ENCODE measurements at places on chromosomes 12 and 14.

DNA sequence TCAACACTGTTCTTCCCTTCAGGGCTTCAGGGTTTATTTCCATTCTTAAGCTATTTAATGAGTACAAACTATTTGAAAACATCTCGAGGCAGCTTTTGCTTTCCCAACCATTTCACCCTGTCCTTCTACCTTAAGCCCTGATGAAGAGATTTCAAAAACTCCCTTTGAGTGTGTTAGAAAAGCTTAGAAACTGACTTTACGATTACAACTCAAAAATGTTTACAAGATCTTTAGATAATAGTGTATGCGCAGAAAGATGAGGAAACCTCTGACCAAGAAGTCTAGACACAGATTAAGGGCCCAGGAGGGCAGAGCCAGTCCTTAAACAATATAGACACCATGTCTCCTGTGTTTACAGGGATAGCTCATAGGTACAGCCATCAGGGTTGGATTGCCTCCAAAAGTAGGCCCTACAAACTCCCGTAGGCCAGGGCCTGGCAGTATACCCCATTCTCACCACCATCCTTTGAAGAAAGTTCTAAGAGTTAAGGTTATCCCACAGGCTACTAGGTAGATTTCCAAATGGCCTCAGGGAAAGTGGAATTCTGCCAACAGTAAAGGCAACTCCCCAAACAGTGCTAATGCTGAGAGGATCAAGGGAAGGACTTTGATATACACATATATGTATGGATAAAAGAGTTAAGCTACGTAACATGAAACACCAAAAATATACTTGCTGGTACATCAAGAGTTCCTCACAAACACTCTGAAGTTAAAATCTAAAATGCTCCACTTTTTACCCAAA lies 11.4 kb upstream of the SOS2 start:
- peak; percentile 97 for ATAC-seq

GRCh38 chr12:8075935-8076334 lies 6.1 kb upstream of the NECAP1 start:
- no peak for ATAC-seq

DNA sequence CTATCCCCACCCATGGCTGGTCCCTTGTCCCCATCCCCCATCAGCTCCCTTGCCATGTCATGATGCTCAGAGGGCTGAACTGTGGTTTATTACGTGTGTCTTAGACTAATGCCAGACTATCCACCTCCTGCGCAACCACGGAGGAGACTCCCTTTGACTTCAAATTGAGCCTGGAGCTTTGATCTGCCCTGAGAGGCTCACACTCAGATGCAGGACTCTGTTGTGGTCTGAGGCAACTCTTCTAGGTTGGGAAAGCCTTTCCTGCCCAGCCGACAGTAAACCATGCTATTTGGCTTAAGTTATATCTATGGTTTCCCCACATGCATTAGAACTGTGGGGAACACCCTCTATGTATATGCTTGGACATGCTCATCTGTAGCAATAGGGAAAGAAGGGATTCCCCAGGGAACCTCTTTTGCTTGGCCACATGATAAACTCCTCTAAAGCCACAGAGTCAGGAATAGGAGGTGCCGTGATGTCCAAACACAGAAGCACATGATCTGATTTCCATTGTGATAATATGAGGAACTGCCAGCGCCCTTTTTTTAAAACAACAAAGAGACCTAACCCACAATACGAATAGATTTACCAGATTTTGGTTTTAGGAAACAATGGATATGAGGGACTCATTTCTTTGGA lies 11.1 kb upstream of the LGALS3 start:
- peak; percentile 46 for ATAC-seq

DNA sequence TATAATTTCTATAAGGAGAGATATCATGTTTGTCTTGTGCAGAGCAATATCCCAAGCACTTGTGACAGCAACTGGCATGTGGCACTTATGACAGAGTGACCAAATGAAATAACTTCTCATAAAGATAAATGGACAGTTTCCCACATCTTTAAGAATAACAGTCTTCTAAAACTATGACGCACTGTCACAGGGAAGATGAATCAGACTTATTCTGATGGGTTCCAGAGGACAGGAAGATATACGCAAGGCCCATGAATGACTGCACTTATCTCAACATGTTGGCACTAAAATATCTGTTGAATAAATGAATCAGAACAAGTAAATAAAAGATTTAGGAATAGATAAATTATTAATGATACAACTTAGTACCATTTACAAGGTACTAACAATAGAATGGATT lies 465.8 kb upstream of the SYT1 start:
- ATAC-seq = no peak

GRCh38 chr12:120237360-120238171 lies 28.0 kb downstream of the PXN start:
- no peak for ATAC-seq

DNA sequence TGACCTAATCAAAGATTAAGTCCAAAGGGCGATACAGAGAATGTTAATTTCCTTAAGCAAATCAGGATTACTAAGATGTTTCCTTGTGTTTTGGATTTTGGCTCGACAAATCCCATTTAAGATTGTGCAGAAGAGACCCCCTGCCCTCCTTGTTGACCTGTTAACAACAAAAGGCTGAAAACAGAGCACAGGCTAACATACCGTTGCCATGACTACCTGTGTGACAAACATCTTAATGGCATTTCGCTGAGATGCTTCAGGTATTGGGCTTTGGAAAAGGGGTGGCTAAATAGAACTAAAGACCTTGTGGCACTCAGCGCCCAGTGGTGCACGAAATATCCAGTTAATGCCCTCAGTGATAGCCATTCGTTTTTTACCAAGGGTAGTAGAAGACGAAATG lies 1532.3 kb upstream of the TMEM132C start:
- ATAC-seq = no peak

DNA sequence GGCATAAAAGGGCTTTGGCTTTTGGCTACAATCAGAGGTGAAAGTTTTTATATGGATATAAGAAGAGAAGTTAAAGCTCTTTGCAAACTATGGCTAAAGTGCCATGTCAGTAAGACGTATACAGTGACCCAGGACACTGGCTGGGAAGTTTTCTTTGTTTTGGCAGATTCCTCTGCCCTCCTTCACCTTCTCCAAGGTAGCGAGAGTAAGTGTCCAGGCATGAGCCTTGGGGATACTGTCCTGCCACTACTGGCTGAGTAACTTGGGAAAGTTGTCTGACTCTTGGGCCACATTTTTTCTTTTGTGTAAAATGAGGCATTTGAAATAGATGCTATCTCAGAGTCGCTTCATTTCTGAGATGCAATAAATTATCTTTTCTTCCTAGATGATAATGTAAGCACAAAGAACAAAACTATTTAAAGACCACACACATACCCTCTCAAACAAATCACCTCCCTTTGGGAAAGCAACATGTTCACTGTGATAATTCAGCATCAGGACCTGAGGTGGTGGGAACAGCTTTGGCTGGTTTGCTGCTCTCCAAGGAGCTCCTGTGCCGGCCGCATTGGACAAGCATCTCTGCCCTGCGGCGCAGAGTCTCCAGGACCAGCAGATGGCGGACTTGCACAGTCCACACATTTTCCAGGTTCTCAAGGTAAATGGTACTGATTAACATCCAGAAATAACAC lies 106.3 kb downstream of the PTCSC3 start:
- peak; percentile 85 for ATAC-seq

GRCh38 chr12:15563663-15564062 lies 225.5 kb downstream of the EPS8 start:
- no peak for ATAC-seq

- no peak for ATAC-seq
Measured at GRCh38 chr12:57237596-57237931, 8.1 kb downstream of the SHMT2 start.

- no peak for ATAC-seq
Measured at GRCh38 chr14:51701951-51702350, 50.2 kb downstream of the FRMD6 start.

GRCh38 chr12:4819654-4820053 lies 90.1 kb upstream of the KCNA1 start:
- ATAC-seq = no peak

DNA sequence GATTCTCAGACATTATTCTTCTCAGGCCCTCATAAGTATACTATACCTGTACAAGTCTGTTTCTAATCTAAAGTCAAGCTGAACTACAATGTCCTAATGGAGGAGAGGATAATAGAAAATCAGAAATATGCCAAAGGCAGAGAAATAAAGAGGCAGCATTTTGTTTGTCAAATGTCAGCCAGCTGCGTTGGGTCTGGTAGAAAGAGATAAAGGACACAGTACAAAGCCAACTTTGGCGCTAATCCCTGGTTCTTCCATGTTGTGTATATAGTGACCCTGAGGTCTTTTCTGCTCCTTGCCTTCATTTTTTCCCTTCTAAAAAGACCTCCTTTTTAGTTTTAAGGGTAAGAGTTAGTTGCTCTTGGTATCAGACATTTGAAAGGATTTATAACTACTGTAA lies 103.1 kb downstream of the PRICKLE1 start:
- no peak for ATAC-seq

DNA sequence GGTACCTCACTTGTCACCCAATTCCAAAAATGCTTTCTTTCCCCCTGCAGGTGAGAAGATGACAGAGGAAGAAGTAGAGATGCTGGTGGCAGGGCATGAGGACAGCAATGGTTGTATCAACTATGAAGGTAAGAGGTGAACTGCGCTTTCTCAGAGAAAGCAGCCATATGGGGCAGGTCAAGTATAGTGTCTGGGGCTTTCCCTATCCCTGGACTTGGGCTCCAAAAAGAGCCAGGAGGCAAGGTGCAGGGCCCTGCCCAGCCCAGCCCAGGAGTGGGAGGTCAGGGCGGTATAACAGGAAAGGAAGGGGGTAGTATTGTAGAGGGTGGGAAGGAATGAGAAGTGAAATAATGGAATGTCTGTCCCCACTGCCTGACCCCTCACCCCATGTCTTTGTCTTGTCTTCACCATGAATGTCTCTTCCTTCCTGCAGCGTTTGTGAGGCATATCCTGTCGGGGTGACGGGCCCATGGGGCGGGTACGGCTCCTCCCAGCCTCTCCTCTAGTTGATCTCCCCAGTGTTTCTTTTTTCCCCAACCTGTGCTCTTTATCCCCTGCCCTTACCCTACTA lies 2.1 kb downstream of the MYL6 start:
- no peak for ATAC-seq

DNA sequence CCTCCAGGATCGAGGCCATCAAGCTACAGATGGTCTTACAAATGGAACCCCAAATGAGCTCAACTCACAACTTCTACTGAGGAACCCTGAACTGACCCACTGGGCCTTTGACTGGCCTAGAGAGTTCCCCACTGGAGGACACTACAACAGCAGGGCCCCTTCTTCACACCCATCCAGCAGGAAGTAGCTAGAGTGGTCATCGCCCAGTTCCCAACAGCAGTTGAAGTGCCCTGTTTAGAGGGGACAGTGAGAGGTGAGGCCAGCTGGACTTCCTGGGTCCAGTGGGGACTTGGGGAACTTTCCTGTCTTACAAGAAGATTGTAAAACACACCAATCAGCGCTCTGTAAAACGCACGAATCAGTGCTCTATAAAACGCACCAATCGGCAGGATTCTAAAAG lies 247.9 kb upstream of the BTG1 start:
- no peak for ATAC-seq

GRCh38 chr14:97021571-97022168 lies 224.5 kb downstream of the VRK1 start:
- ATAC-seq = peak; percentile 62
